ENCODE measurements at places on chromosomes 12 and 14. TPM values are rescaled to one million over a fixed set of nuclear protein-coding genes. Genes with fewer than 3 reads are reported as not detected.
A peak's percentile ranks its signal among the peaks of the same experiment; 100 is the strongest.

Gene NRXN3
- total RNA-seq: 0.07 TPM

Gene FOXG1
- total RNA-seq: not detected

GRCh38 chr12:6534945-6535696 lies 804 bp downstream of the GAPDH start:
- DNase-seq: peak; percentile 79

DNA sequence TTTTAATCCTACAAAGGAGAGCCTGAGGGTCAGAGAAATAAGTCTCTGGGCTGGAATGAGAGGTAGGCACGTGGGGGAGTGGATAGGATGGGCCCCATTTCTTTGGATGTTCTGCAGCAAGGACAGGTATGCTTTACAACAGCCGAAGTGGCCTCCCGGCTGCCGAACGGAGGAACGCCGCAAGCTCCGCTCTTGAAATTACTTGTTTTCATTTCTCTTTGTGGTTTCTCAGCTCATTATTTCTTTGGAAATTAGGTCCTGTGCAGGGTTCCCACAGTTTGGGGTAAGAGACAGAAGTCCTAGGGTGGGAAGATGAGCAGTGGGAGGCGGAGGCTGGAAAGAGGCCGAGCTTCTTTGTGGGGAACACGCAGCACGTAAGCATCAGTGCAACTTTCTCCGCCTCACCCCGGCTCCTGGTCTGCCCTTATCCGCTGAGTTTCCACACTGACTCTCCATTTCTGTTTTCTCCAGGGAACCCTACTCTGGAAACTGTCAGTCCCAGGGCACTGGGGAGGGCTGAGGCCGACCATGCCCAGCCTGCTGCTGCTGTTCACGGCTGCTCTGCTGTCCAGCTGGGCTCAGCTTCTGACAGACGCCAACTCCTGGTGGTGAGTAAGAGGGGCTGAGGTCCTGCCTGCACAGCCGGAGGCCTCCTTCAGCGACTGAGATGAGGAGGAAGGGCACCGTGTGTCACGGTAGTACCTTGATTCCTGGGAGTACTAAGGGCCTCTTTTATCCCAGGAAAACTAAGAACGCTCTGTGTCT lies 2.0 kb downstream of the WNT5B start:
- no peak for DNase-seq

DNA sequence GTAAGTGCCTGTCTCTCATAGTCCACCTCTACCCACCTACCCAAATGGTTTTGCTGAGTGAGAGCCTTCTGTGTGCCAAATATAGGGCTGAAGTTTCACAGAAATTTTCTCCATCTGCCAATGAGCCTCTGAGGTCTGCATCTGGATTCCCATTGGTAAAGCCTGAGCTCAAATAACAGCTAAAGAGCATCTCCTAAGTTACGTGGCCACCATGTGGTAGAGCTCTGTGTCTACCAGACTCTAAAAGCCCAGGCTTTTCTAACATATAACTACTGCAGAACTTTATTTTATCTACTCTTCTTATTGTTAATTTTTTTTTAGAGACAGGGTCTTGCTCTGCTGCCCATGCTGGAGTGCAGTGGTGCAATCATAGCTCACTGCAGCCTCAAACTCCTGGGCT lies 16.0 kb downstream of the AMDHD1 start:
- no peak for DNase-seq

- no peak for DNase-seq
Measured at GRCh38 chr14:54102051-54102456, 145.4 kb upstream of the BMP4 start.

DNA sequence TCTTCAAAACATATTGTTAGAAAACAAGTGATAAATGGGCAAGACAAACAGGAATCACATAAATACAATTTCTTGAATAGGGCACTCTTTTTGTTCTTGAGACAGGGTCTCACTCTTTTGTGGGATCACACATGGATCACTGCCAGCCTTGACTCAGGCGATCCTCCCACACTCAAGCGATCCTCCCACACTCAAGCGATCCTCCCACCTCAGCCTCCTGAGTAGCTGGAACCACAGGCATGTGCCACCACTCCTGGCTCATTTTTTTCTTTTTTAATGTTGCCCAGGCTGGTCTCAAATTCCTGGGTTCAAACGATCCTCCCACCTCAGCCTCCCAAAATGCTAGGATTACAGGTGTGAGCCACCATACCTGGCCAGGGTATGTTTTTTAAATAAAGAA lies 57.4 kb downstream of the ATP2B1 start:
- DNase-seq: no peak

Gene NANOG
- not detected for total RNA-seq

DNA sequence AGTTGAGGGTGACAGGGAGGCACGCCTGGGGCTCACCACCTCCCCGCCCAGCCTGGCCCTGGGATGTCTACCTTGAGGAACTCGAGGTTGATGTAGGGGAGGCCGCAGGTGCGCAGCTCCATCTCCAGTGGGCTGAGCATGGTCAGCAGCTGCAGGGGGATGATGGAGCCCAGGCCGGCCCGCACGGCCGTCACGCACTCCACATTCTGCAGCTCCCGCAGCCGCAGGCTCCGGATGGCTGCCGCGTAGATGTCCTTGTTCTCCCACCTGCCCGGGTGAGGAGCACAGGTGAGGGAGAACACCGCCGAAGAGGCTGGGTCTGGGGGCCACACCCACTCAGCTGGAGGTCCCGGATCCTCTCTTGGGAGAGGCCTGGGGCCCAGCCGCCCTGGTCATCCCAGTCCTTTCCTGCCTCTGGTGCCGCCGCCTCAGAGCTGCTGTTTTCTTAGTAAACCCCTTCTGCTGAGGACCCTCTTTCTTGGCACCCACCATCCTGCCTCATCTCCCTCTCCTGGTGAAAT lies 38.2 kb downstream of the TRAFD1 start:
- DNase-seq: no peak

GRCh38 chr14:61485661-61486060 lies 164.3 kb downstream of the PRKCH start:
- DNase-seq: no peak

DNA sequence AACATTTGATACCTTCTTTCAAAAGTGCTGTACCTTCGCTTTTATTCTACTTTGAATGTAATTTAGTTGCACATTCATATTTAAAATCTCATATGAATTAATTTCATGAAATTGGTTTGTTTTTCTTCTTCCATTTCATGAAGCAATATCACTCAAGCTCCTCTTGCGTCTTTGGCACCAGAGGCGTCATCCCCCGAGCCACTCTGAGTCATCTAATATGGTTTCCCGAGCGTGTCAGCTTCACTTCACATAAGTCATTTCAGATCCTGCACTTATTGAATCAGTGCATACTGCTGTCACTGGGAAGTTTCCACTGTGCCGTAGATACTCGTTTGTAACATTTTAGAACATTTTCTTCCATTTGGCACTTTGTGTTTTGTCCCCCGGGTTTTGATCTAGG lies 105.6 kb downstream of the SLC25A47 start:
- no peak for DNase-seq

Gene BHLHE41
- not detected for total RNA-seq

Gene OTOGL
- total RNA-seq: 0.16 TPM

- DNase-seq: no peak
Measured at GRCh38 chr12:52284562-52285171, 6.7 kb downstream of the KRT81 start.

GRCh38 chr12:113555226-113555625 lies 83.6 kb upstream of the LHX5 start:
- DNase-seq: no peak

DNA sequence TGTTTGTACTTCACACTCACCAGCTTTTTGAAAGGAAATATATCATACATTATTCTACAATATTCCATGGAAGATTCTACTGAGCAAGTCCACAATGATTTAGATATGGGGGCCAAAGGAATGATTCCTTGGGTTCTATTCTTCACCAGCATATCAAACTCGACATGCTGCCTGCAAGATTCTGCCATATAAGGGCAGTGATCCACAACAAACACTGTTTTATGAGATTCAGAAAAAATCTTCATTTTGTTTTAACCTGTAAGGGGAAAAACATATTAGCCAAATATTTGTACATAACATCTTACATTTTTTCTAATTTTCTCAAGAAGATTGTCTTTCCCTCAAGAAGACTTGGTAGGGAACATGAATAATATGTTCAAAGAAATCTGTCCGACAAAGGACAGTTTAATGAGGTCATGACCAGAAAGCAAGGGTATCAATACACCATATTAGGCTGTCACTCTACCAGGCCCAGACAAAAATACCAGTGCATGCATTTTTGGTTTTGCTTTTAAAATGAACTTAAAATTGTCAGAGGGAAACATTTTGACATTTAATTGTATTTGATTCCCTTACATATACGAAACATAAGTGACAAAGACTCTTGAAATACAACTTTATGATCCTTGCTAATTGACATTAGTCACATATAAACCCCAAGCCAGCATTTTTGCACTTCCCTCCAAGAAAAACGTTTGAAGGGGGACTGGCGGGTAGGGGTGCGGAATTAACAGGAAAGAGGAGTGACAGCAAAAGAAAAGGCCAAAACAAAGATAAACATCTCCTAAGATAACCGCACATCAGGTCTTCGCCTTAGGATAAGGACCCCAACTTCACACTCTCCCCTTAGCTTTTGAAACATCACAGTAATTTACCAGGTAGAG lies 980 bp downstream of the INTS13 start:
- no peak for DNase-seq

Gene CCDC197
- 0.11 TPM for total RNA-seq

DNA sequence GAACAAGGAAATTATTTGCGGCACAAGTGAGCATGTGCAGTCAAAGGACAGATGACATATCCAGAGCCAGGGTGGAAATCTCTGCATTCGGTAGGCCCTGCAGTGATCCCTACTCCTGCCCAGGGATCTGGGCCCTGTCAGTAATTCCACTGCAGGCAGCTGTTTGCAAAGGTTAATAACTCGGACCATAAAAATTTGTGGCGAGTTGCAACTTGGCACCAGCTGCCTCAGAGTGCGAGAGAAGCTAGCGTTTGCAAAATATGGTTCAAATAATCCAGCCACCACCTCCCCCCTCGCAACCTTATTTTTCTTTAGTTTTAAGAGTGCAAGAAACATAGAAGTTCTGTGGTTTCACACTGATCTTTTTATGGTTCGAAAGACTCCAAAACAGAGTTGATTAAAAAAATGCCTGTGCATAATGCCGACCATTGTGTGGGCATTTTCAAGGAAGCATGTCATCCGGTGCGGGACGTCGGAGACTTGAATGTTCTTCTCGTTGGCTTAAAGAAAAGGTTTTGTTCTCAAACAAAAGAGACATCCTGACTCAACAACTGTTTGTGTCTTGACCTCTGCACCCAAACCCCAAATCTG lies 224.5 kb downstream of the BCL11B start:
- no peak for DNase-seq

DNA sequence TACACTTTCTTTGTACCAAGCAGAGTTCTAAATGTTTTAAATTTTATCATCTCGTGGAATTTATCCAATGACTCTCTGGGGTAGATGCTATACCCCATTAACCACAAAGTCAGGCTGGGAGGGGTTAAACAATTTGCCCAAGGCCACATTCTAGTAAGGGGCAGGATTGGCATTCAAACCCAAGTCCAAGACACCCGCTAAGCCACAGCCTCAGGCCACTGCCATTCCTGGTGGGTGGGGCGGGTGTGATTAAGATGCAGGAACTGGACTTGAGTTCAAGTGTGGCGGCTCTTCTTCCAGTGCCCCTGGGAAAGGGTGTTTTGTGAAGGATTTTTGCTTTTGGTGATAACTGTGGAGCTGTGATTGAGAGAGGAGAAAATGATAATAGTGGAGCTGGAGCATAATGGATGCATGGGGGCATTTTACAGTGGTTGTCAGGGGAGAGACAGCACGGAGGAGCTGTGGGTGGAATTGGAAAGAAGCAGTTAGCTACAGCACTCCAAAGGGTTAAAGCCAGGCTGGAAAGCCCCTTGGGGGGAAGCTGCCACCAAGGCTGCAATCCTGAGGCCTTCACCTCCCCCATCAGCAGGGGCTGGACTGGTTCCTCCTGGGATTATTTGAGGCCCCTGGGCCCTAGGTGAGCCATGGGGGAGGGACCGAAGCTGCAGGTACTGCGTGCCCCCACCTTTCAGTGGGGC lies 1.0 kb upstream of the VRTN start:
- DNase-seq: no peak

DNA sequence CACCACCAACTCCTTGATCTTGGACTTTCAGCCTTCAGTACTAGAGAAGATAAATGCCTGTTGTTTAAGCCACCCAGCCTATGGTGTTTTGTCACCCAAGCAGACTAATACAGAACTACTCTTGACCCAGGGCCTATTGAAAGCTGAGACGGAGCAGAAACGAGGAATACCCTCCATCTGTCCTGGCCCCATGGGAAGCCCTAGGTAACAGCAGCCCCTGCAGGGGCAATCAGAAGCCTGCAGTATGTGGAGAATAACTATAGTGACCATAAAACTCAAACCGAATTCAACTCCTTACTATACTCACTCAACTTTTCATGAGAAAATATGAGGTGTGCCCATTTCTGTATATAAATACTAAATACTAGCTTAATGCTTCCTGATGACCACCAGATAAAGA lies 307.4 kb downstream of the NUAK1 start:
- DNase-seq: no peak

Gene APOF
- not detected for total RNA-seq

Gene SCARB1
- total RNA-seq: 27.1 TPM

DNA sequence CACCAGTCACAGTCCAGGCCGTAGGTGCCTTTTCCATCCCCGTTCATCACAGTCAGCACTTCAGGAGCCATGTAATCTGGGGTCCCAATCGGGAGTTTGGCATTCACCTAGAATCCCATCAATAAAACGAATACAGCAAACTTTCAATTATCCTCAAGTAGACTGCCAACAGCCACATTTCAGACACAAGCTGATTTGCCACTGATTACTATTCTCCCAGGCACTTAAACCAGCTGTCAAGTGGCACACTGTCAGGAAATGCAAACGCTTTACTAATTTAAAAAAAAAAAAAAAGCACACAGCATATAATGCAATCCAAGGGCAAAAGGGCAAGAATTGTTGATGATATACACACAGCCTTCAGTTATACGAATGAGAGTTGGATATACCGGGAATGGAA lies 51.9 kb downstream of the CIT start:
- no peak for DNase-seq

- DNase-seq: no peak
Measured at GRCh38 chr14:73625706-73626105, 13.4 kb downstream of the ACOT6 start.

DNA sequence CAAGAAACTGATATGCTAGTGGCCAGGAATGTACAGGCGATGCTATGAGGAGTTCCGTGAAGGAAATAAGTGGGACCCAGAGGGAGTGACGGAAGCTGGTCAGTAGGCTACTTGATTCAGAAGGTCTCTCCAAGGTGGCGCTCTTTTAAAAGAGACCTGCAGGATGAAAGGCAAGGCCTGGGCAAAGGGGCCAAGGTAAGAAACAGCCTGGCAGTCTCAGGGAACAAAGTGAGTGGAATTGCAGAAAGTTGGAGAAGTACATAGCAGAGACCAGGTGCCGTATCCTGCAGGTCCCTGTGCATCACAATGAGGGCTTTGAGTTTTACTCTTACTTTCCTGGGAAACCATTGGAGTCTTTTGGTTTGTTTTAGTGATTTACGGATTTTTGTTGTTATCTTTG lies 905.6 kb downstream of the BCL11B start:
- DNase-seq: no peak

- DNase-seq: no peak
Measured at GRCh38 chr12:104809251-104809650, 148.8 kb downstream of the SLC41A2 start.

- no peak for DNase-seq
Measured at GRCh38 chr12:14972816-14973215, at the start of gene PDE6H. Gene PDE6H, plus strand, starts transcription at chr12:14973042. Its CDS starts 4,971 bp downstream, at chr12:14978013.

Gene C12orf50
- total RNA-seq: not detected

- DNase-seq: no peak
Measured at GRCh38 chr12:19741132-19741489, 301.8 kb downstream of the AEBP2 start.

GRCh38 chr14:24372701-24373416 lies 4.9 kb downstream of the NFATC4 start:
- DNase-seq: no peak

GRCh38 chr14:77097006-77097699 lies 905 bp upstream of the CIPC start:
- no peak for DNase-seq
